ENCODE measurements at places on chromosomes 4 and X.
A peak's percentile ranks its signal among the peaks of the same experiment; 100 is the strongest.

DNA sequence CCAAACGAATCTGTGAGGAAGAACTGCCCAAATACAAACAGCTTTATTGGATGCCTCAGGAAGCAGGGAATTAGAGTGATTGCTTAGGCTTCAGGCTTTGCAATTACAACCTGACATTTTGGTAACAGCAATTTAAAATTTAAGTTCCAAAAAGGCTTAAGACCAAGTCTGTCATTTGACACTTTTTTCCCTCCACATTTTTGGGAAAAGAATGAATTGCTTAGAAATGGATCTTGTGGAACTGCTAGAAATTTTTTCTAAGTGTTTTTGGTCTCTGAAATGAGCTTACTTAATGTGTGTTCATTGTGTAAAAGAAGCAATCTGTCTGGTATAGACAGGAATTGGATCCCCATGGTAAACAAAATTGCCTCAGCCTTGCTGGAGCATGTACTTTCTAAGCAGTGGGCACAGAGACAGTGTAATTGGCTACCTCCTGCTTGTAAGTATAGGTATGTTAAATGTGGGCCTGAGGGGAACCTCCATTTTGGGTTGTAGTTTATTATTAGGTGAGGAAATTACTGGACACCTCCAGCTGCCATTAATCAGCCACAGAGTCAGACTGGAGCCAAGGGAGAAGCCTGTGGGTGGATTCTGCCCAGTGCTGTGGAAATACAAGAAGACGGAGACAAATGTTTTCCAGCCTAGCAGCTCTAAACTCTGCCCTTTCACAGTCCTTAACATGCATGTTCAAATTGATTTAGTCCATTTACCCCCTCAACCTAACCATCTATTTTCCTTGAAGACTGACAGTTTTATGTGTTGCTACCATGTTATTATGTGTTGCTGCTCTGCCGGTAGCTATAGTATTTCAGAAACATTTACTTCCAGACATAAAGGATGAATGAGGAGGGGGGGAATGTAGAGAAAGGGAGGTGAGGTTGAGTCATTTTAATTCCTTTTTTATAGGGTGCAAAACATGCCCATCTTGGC is 473.0 kb downstream of the SPRY1 start:
- no peak for DNase-seq

DNA sequence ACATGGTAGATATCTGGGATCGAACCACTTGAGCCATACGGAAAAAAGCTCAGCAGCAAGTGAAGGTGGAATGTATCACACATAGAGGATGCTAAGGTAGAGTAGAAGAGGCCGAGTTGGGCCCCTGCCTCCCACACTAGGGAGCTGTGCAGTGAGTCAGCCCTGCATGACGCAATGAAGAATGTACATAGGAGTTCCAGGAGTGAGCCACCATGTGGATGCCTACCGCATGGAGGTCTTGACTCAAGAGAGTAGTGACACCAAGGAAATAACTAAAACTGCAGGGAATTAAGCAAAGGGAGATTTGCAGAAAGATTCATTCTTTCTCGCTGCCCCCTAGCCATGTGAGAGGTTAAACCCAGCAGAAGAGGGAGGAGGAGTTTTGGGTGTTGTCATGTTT is 389.6 kb upstream of the IGFBP7 start:
- DNase-seq: no peak

- no peak for DNase-seq
Measured at GRCh38 chr4:35493977-35494376, 750.3 kb downstream of the ARAP2 start.

DNA sequence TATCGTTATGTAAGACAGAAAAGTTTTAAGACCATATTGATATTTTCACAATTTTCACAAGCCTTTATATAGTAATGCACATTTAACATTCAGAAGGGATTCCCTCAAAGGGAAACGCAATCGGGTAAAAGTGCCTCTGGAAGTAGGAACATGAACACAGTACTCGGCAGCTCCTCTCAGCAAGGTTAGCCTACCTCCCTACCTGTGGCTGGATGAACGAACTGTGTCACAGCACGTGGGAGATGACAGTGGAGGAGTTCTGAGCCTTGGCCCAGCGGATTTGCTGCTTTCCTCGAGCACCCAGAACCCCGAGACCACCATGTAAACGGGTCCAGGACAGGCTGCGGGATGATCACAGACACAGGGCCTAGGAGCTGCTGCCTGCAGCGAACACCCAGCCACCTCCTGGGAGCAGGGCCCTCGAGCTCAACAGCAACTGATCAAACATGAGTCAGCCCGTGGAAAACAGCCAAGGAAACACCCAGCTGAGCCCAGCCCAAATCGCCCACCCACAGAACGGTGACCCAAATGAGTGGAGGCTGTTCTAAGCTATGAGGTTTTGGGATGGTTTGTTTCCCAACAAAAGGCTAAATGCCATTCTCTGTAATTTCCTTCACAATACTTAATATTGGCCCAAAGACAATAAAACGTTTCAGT is 30.4 kb downstream of the FAT1 start:
- peak; percentile 29 for DNase-seq

- DNase-seq: no peak
Measured at GRCh38 chr4:67885762-67886161, 2.0 kb upstream of the TMPRSS11D start.

- DNase-seq: no peak
Measured at GRCh38 chr4:83390944-83391343, 56.3 kb upstream of the HPSE start.
